NCI-H1930 (cell line): ENCODE measurements at places on chromosomes 7 and 10.

DNA sequence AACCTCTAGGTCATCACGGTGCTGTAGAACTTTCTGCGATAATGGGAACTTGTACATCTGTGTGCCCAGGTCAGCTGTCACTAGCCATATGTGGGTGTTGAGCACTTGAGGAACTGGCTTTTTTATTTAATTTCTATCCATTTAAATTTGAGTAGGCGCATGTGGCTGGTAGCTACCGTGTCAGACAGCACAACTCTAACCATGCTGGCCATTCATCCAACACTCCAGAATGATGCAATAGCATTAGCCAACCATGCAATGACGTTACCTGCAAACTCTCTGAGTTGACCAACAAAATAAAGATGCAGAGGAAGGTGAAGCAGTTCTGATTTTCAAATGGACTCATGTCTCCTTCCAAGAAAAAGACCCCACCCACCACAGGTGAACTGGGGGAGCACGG lies 24.4 kb upstream of the CHST15 start:
- DNase-seq: no peak

DNA sequence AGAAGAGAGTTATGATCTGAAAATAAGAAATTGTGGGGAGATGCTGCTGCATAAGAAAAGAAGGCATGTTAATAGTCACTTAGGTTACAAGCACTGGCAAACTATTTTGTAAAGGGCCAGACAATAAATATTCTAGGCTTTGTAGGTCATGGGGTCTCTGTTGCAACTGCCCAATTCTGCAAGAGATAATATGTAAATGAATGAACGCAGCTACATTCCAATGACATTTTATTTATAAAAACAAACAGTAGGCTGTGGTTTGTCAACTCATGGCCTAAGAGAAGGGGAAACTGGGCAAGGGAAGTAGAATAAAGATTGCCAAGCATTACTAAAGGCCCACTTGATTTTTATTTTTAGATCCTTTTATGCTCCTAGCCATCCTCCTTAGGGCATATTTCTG lies 133.1 kb downstream of the RAPGEF5 start:
- no peak for DNase-seq

- DNase-seq: no peak
Observed at GRCh38 chr10:129108994-129109393, 358.0 kb upstream of the MGMT start.

- no peak for DNase-seq
Observed at GRCh38 chr10:35487336-35488034, 117.7 kb upstream of the GJD4 start.

DNA sequence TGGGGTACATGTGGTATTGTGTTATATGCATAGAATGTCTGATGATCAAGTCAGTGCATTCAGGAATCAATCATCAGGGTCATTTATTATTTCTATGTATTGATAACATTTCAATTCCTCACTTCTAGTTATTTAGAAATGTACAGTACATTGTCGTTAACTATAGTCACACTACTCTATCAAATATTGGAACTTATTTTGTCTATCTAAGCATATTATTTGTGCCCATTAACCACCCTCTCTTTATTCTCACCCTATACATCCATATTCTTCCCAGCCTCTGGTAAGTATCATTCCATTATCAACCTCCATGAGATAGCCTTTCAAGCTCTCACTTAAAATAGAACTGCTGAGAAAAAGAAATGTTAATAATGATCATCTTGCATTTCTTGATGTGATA lies 596.5 kb upstream of the POT1 start:
- DNase-seq: no peak

- DNase-seq: no peak
Observed at GRCh38 chr7:51982653-51983052, 666.0 kb upstream of the COBL start.

DNA sequence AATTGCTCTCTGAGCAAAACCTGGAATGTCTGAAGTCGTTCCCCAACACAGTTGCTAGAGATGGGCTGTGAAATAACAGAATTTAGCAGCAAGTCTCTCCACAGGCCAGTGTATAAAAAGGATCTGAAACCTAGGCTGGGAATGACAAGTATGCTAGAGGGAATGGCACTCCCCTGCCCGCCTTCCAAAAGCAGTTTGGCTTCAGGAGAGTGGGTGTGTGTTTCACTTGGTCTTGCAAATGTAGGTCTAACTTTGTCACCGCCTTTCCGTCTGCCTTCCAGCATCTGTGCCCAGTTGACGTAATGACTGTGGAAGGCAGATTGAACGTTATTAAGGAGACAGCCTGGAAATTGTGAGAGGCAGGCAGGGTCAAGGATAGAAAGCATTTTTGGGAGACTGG lies 18.0 kb upstream of the MTURN start:
- DNase-seq: no peak

DNA sequence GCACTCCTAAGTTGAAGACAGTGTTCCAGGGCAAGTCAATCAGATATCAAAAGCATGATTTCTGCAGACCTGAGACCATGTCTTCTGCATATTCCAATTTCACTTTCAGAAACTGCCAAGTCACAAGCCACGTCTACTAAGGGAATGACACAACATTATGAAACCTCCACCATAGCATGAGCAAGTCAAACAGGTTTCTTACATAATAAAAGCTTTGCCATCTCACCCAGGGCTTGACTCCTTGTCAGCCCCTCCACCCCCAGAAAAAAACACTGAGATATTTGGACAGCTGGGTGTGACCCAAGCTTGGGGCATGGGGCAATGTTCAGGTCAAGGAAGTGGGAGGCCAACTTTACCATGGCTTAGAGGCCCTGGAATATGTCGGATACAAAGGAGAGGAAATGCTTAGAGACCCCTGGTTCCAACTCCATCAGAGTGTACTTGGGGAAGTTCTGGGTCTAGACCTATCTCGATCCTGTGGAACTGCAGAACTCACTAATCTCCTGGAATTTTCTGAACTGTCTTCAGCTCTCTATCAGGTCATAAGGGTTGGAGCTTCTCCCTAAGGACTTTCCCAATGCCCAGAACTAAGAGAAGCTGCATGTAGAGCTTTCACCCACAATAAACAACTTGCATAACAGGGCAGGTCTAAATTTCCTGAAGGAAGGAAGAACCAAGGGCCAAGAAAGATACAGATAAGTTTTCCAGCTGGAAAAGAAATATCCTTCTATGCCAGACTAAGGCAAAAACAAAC lies 80.6 kb upstream of the NAMPT start:
- no peak for DNase-seq

GRCh38 chr10:70585578-70586169 lies 16.9 kb downstream of the PRF1 start:
- DNase-seq: no peak

DNA sequence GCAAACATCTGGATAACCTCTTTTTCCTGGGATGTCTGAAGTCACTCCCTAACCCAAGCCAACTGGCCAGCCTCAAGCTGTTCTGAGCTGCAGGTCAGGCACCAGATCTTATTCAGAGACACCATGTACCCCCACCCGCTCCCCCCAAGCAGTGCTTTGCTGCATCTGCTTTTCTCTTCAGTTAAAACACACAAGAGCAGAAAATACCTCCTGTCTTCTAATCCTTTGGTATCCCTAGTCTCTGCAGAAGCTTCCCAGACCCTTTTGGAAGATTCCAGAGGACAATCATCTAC lies 3.0 kb downstream of the ZNF488 start:
- DNase-seq: no peak

DNA sequence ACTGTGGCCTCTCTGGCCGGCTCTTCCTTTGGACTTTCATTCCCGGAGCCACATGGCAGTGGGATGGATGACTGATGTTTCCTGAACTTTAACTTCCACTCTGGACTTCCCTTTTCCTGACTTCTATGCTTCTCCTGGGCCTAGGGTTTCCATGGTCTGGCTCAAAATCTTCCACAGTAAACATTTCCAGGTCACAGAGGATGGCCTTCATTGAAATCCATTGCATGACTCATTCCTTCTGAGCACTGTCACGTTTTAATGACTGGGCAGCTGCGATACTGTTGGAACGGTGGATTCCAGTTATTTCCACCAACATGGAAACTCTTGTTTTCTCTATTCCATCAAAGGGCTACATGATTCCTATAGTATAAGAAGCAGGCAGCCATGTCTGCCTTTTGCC lies 24.4 kb upstream of the ZNF273 start:
- no peak for DNase-seq

GRCh38 chr10:118310822-118311221 lies 31.3 kb downstream of the FAM204A start:
- DNase-seq: no peak

- peak; percentile 59 for DNase-seq
Observed at GRCh38 chr10:10878963-10879362, 138.7 kb upstream of the CELF2 start.

DNA sequence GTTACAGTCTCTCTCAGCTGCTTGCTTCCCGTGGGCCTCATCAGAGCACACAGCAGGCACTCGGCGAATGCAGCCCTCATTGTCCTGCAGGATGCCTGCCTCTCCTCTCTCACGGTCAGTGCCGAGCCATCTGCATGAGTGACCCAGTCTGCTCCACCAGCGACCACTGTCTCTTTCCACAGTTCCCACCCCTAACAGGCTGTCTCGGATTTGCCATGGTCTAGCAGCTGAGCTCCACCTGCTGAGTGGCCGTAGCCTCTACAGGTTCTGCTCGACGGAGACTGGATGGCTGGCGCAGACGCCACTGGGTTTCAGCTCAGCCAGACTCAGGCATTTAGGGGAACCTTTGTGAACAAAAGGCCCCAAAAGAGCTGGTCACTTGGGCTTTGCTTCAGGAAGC lies 209.4 kb upstream of the FOXK1 start:
- no peak for DNase-seq

DNA sequence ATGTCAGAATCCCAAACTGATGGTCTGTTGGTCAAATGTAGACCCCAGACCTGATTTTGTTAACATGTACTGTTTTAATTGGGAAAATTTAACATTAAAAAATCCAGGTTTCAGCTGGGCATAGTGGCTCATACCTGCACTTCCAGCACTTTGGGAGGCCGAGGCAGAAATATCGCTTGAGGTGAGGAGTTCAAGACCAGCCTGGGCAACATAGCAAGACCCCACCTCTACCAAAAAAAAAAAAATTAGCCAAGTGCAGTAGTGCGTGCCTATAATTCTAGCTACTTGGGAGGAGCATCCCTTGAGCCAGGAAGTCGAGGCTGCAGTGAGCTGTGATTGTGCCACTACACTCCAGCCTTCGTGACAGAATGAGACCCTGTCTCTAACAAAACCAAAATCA lies 15.9 kb upstream of the CAMK2G start:
- DNase-seq: no peak

- no peak for DNase-seq
Observed at GRCh38 chr10:87684001-87684638, 24.4 kb downstream of the PAPSS2 start.

- no peak for DNase-seq
Observed at GRCh38 chr10:119541046-119541445, 1.5 kb downstream of the RGS10 start.

DNA sequence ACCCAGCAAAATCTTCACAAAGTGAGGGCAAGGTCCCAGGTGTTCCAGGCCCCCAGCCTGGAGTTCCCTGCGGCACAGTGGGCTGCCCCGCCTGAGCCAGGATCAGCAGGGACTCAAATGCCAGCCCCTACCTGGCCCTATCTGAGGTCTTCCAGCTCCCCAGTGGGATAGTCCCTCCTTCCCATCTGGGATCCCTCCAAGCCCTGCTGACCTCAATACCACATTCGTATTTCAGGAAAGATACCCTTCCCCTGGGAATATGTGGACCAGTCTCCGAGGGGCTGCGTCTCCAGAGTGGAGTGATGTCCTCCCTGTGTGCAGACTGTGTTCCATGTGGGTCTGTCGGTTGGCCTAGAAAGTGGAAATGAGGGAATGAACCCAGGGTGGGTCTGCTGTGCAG lies 40.9 kb downstream of the ELFN1 start:
- DNase-seq: no peak

- DNase-seq: no peak
Observed at GRCh38 chr7:129773328-129773731, 161.8 kb downstream of the NRF1 start.

DNA sequence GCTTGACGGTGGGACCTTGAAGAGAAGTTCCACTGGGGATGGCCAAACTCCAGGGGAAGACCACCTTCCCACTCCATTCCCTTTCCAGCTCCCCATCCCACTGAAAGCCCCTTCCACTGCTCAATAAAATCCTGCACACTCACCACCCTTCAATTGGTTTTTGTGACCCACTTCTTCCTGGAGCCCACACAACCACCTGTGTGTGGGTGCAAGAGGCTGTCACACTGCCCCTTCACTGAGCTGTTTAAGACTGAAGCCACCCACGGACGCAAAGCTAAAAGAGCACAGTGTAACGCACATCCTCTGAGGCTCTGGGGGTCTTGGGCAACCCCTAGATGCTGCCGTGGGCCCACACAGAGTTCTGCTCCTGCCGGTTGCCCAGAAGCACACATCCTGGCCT lies 12.8 kb upstream of the PITRM1 start:
- no peak for DNase-seq

GRCh38 chr7:2575733-2576340 lies 17.1 kb downstream of the IQCE start:
- no peak for DNase-seq

- DNase-seq: no peak
Observed at GRCh38 chr10:72794260-72794659, 99.3 kb upstream of the OIT3 start.

GRCh38 chr10:86756511-86757112 lies at the start of gene BMPR1A:
TSS of gene BMPR1A (plus strand) at chr10:86756619. CDS start at chr10:86876019, 119,400 bp downstream.
- DNase-seq: no peak

DNA sequence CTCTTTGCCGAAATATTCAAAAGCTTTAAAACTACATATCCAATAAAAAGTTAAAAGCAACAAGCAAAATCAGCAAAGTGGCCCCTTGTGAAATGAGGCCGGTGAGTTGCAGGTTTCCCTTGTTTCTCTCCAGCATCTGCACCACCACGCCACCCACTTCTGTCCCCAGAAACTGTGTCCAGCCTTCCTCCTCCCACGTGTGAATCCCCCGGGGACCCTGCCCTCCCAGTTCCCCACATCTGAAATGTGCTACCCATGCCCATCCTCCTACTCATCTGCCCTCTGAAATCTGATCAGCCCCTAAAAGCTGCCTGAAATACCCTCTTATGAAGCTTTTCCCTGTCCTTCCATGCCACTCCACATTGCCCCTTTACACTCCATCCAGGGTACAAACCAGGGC lies 3.8 kb downstream of the ALOX5 start:
- DNase-seq: no peak

GRCh38 chr7:124934841-124935240 lies 5.2 kb upstream of the POT1 start:
- DNase-seq: no peak

DNA sequence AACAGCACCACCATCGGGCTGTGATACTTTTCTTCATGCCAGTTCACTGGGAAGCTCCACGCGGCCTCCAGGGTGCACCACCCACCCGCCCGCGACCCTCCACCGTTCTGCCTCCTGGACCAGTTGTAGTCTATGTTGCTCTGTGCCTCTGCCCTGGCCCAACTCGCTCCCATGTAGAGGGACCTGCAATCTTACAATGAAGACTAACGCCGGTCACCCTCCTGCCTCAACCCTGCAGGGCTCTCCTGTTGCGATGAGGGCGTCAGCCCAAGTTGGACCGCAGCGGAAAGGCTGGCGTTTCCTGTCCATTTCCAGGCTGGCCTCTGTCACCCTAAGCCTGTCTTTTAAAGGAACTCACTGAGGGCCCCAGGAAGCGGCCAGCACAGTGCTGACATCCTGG lies 34.9 kb downstream of the IL15RA start:
- DNase-seq: no peak

- no peak for DNase-seq
Observed at GRCh38 chr10:58266003-58266825, 1.5 kb downstream of the IPMK start.
